Activated naive CD4-positive, alpha-beta T cell (primary cell): ENCODE measurements at places on chromosomes 6 and 20.

- no peak for DNase-seq
Observed at GRCh38 chr6:158835616-158836221, 16.6 kb upstream of the EZR start.

DNA sequence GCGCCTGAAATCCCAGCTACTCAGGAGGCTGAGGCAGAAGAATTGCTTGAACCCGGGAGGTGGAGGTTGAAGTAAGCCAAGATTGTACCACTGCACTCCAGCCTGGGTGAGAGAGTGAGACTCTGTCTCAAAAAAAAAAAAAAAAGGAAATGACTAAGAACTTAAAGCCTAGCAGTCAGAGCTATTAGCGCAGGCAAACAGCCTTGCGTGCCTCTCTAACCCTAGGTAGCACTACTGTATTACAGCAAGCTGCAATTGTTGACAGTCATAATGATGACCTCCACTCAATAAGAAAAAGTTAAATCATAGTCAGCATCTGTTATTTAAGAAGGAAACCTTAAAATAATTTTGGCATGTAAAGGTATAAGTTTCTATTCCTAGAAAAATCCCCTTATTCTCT is 14.4 kb downstream of the GSS start:
- DNase-seq = no peak

- DNase-seq = no peak
Observed at GRCh38 chr6:140017470-140017869, 643.0 kb upstream of the CITED2 start.

- DNase-seq = no peak
Observed at GRCh38 chr6:388202-388903, 3.2 kb upstream of the IRF4 start.

DNA sequence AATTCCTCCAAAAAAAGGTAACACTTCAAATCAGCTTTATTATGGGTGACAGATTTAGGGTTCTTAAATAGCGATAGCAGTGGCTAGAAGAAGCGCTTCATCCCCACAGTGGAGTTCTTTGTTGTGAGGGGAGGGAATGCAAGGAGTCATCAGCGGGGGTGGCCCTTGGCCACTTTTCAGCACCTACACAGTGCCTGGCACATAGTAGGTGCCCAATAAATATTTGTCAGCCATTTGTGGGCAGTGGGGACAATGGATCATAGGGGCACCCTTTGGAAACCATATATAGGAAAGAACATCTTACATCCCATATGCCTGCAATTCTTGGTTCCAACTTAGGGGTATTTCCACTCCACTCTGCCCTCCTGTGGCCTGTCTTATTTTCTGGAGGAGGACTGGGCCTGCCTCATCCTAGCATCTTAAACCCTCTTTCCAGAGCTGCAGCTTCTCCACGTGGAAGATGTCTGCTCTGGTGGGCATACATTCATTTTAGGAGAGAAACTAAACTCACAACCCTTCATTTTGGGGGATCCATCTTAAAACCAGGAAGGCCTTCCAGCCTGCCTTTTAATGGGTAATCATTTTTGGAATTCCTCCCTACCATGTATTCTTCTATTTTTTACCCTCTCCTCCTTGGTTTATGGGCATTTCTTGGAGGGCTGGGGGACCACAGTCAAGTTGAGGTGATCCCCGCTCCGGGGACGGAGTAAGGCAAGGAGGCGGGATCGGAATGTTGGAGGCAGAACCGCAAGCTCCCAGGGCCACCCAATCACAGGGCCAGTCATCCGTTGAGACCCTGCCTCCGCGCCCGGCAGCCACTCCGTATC is 2.6 kb upstream of the GPSM3 start:
- DNase-seq = no peak

GRCh38 chr6:33933101-33933500 is 129.3 kb upstream of the MLN start:
- no peak for DNase-seq

GRCh38 chr6:37630281-37630799 is 67.3 kb downstream of the MDGA1 start:
- DNase-seq = no peak

DNA sequence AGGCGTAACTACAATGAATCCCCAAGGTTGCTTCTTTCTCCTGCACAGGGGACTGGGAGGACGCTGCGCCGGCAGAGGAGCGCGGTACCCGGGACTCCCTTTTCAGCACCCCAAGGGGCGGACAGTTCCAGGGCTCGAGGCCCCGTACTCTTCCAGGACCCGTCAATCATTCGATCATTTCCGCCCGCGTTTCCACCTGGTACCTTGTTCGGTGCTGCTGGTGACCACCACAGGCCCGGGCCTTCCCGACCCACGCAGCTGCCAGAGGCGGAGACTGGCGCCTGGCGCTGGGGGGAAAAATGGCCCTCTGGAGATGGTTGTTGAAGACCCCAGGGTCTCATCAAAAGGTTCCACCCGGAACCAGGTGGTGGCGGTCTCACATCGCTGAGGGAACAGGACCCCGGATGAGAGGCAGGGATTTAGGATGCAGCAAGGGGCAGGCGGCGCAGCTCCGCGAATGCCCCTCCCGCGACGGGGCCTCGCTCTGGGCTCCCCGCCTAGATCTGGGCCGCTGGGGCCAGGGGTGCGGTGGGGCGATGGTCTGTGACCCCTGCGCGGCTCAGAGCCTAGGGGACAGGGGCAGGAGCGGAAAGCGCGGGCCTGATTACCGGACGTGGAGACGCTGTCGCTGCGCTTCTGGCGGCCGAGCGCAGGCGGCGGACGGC is 744 bp downstream of the VSX1 start:
- peak; percentile 26 for DNase-seq

DNA sequence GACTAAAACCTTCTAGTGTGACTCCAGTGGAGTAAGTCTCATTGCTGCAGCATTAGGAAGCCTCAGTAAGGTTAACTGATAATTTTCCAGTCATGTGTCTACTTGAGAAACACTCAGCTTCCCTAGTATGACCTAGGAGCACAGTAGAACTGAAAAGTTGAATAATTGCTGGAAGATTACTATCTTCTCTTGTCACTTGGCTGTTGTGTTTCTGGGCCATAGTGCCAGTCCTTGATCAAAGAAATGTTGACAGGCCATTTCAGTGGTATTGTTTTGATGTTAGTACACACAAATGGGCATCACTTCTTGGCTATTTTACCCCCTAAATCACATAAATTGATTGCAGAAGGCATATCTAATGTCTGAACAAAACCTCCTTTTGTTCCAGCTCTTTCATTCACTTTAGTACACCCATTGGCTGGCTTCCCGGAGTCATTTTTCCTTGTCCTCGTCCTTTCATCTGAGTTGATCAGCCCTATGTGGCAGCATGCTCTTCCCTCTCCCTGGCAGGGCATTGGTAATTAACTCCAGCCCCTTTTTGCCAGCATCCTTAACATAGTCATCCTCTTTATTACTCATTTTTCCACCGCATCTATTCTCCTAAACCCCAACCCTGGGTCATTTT is 6.0 kb downstream of the ENPP3 start:
- no peak for DNase-seq

DNA sequence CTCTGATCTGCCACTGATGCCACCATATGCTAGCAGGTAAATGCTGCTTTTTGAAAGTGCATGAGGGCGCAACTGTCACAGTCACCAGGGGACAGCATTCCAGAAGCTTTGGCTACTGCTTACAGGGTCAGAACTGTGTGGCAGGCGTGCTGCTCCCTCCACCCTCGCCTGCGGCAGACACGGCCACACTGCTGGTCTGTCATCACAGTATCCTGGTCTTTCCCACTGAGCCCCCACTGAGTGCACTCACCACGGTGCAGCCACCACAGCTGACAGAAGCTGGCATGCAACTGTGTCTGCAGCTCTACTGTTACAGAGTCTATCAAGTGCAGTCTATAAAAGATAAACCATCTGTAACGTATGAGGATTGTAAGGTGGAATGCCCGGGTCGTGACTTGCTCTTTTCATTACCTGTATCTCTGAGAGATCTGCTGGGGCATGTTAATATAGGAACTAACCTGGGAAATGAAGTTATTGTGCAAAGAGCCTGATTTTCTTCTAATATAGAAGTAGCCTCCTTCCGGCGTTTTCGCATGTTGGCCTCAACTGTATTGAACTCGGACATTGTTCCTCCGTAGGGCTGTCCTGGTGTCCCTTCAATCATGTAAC is 24.5 kb downstream of the GCLC start:
- DNase-seq = no peak

DNA sequence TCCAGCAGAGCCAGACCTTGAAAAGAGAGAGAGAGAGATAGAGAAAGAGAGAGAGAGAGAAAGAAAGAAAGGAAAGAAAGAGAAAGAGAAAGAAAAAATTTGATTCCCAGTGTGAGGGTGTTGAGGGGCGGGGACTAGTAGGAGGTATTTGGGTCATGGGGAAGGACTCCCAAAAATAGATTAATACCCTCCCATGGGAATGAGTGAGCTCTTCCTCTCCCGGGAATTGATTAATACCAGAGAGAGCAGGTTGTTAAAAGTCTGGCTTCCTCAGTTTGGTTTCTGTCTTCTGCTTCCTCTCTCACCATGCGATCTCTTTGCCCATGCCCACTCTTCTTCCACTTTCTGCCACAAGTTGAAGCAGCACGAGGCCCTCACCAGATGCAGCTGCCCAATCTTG is 28.8 kb upstream of the CFAP206 start:
- no peak for DNase-seq

DNA sequence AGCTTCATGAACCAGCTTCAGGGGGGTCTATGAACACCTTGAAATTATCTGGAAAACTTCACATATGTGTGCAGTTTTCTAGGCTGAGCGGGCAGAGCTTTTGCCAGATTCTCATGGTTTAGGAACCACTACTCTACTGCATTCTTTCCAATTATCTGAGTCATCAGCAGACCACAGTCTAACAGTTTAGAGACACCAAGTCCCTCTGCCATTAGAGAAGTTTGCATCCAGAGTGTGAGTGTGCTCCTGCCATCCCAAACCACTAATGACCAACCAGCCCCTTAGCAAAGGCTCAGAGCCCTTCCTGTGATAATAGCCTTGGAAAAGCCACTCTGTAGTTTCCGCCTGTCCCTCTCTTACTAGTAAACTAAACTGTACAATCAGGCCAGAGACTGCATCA is 96.8 kb downstream of the PHACTR1 start:
- DNase-seq = no peak

GRCh38 chr20:37907677-37908401 is 4.9 kb downstream of the VSTM2L start:
- no peak for DNase-seq

GRCh38 chr20:33833333-33833732 is 22.2 kb downstream of the CHMP4B start:
- no peak for DNase-seq

- DNase-seq = no peak
Observed at GRCh38 chr20:35269055-35269781, 8.7 kb downstream of the MMP24OS start.

DNA sequence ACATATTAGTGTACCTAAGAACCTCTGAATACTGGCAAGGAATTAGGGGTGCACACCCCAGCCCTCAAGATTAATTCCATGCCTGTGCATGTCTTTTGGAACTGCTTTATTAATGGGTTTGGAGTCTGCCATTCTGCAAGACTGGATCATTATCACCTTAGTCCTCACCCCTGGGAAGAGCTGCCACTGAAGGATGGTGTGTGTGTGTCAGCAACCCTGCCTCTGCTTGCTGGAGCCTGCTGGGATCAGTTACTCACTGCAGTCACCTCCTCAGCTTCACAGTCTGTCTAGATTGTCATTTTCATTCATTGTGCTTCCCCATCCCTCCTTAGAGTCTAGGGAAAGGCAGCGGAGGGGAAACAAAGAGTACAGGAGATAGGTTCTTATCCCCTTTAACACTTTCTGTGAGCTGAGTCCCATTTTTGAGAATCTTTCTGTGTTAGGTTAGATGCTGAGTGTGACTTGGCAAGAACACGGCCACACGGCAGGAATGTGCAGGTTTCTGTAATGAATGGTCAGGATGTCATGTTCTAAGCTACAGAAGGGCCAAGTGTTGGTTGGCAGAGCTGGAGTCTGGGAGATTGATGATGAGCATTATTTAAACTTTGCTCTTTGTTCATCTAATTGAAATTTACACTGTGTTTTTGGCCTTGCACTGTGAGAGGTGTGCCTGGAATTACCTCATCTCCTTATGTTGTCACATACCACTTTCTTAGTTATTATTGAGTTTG is 21.1 kb downstream of the GHRH start:
- no peak for DNase-seq

- no peak for DNase-seq
Observed at GRCh38 chr6:68633972-68634725, 933 bp upstream of the ADGRB3 start.

DNA sequence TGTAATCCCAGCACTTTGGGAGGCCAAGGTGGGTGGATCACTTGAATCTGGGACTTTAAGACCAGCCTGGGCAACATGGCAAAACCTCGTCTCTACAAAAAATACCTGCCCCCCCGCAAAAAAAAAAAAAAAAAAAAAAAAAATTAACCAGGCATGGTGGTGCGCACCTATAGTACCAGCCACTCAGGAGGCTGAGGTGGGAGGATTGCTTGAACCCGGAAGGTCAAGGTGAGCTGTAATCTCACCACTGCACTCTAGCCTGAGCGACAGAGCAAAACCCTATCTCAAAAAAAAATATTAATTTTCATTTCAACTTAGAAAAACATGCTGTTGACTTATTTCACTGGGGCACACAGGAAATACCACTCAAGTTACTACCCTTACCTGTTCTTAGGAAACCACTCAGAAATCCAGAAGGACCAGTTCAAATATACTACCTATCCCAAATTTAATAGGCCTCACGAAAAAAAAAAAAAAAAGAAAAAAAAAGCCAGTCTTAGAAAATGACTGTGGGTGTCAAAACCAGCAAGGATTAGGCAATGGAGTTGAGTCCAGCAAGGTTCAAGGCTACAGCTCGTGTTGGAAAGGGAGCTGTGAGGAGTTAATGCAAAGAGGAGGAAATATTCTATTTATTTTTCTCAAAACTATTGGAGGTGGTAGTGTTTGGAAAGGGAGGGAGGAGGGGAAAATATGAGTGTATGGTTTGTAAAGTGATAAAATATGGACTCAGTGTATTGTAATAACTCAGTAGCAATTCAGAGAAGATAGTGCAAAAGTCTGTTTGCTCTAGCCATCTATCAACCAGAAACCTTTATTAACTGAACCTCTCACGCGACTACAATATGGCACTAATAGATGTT is 33.9 kb upstream of the PIM1 start:
- DNase-seq = no peak

DNA sequence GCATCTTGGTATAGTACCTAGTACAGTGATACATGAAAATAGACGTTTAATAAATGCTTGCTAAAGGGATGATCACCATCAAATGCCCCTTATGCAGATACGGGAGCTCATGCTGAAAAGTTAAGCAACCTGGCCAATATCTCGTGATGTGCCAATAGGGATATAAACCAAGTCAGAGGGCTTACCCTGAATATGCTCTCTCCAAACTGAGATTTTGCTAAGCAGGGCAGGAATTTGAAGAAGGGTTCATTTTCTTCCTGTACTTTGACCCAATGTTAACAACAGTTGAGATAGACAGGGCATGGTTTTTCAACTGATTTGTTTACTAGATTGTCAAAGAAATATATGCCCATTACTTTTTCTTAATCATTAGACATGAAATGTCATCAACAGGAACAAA is 219.3 kb upstream of the PREP start:
- DNase-seq = no peak

DNA sequence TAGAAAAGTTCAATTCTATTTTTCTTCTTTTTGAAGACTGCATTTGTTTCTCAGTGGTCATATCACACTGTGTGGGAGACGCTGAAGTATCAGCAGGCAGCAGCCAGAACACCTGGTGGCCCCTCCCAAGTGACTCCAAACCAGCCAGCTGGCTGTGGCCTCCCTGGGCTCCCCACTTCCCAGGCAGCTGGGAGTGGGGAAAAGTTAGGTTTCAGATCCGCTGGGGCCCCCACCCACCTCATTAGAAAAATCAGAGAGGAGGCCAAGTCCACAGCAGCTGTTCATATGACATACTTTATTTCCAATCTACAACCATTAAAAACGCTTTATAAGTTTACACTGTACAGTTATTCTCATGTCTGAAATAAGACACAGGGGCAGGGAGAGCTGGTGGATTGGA is 3.6 kb upstream of the DSN1 start:
- DNase-seq = no peak
